ENCODE measurements at places on chromosomes 13 and 19.

GRCh38 chr13:26660185-26660584 is 100.4 kb downstream of the GPR12 start:
- no peak for DNase-seq

DNA sequence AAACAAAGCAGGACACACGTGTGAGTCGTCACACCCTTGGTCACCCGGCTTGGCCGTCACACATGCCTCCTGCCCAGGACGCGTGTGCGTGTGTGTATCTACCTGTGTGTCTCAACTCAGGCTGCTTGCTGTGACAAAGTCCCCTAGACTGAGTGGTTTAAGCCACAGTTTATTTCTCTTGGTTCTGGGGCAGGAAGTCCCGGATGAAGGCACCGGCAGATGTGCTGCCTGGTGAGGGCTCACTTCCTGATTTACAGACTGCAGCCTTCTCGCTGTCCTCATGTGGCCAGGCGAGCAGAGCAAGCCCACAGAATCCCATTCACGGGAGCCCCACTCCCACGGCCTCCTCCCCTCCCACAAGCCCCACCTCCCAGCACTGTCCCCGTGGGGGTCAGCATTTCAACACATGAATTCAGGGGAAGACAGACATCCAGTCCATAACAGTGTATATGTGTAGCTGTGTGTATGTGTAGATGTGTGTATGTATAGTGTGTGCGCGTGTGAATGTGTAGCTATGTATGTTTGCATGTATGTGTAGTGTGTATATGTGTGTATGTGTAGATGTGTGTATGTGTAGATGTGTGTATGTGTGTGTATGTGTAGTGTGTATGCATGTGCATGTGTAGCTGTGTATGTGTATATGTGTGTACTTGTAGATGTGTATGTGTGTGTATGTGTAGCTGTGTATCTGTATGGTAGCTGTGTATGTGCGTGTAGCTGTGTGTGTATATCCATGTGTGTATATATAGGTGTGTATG is 51.5 kb downstream of the MCF2L start:
- no peak for DNase-seq

GRCh38 chr13:29801737-29802305 is 48.6 kb downstream of the UBL3 start:
- no peak for DNase-seq

- DNase-seq: no peak
Observed at GRCh38 chr19:56668676-56669075, 2.9 kb downstream of the ZNF835 start.

DNA sequence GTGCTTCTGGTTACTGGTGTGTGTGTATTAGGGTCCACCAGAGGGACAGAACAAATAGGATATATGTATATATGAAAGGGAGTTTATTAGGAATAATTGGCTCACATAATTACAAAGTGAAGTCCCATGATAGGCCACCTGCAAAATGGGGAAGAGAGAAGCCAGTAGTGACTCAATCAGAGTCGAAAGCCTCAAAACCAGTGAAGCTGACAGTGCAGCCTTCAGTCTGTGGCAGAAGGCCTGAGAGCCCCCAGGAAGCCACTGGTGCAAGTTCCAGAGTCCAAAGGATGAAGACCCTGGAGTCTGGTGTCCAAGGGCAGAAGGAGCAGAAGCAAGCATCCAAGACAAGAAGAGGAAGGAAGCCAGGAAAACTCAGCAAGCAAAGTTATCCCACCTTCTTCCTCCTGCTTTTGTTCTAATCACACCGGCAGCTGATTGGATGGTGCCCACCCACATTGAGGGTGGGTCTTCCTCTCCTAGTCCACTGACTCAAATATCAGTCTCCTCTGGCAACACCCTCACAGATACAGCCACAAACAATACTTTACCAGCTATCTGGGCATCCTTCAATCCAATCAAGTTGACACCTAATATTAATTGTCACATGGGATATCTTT is 21.7 kb upstream of the SCEL start:
- no peak for DNase-seq

GRCh38 chr13:113333076-113333475 is 30.9 kb downstream of the GRTP1 start:
- DNase-seq: no peak

GRCh38 chr13:47294691-47295090 is 397.8 kb upstream of the HTR2A start:
- no peak for DNase-seq

GRCh38 chr13:110920038-110920437 is 5.2 kb upstream of the ANKRD10 start:
- DNase-seq: no peak

- DNase-seq: no peak
Observed at GRCh38 chr13:80618781-80619180, 277.9 kb upstream of the SPRY2 start.

DNA sequence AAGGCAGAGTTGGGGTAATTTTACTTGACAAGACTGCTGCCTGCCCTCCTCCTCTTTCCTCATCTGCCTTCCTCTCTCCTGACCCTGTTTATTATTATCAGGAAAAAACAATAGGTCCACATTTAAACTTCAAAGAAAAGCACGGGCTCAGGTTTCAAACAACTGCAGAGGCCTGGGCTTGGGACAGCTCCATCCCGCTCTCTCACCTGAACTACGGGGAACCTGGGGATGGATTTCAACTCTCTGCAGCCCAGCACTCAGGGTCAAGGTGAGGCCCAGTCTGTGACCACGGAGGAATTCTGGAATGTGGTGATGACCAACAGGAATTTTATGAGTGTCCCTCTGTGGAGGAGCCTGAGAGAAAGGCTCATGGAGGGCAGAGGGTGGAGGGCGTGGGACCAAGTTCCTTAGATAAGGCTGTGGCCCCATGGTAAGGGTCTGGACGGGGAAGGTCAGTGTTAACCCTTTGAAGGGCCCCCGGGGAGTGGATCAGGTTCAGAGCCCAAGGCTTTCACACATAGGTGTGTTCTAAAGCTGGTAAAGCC is 220.8 kb upstream of the MAB21L1 start:
- DNase-seq: no peak

GRCh38 chr13:43567608-43568007 is 219.2 kb downstream of the ENOX1 start:
- no peak for DNase-seq

DNA sequence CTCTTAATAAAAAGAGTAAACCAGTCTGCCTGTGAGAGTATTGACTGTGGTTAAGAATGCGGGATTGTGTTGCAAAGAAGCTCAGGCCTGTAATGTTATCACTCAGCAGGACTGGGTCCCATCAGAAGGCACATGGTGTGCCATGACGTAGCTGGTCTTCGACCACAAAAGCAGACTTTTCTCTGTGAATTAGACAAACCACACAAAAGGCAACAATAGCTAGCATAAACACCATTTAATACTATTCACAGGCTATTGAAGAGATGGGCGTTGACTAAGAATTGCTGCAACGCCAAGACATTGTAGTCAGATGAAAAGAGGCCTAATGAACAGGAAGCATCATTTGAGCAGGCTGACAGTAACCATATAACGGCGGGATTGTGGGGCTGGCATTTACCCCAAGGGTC is 235.6 kb upstream of the SOX21 start:
- DNase-seq: no peak

DNA sequence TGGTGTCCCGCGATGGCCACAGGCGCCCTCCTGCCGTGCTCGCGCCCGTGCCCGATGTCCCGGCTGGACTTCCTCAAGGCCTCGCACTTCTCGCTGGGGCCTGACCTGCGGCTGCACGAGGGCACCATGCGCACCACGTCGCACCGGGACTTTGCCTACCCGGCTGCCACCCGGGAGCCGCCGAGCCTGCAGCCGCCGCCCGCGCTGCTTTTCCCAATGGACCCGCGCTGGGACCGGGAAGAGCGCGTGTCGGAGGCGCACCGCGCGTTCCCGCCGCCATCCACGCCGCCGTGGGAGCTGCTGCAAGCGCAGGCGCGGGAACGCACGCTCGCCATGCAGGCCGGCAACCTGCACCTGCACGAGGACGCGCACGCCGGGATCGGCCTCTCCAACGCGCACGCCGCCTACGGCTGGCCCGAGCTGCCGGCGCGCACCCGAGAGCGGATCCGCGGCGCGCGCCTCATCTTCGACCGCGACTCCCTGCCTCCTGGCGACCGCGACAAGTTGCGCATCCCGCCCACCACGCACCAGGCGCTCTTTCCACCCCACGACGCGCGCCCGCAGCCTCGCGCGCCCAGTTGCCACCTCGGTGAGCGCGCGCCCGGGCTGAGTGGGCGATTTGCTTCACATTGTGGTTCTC is 12.1 kb upstream of the PEX11G start:
- peak; percentile 71 for DNase-seq

GRCh38 chr19:50431343-50432220 is 1.1 kb upstream of the MYBPC2 start:
- DNase-seq: peak; percentile 62

DNA sequence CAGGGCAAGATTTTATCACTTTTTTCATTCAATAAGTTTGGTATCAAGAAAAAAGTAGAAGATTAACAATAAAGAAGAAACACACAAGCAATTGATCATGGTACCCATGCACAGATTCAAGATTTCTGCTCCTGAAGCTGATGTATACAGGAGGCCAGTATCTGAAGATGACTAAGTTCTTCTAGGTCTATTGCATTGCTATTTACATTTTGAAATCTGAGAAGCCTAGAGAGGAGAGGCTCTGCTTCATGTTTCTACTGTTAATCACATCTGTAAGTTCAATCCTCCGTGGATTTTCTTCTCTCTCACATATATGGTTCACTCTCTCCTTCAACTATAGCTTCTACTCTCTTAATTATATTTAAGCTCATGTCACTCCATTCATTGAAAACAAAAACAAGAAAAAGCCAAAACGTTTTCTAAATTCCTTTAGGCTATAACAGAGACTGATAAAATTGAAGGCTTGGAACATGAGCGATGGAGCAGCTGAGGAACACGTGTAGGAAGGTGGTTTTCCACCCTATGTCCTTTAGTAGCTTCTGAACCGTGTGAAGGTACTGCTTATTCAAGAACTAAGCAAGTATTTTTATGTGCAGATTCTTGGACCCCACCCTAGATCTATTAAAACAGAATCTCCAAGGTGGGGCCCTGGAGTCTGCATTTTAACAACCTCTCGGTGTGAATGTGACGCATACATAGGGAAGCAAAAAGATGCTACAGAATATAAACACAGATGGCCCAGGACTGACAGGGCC is 198.2 kb downstream of the EFNB2 start:
- no peak for DNase-seq

DNA sequence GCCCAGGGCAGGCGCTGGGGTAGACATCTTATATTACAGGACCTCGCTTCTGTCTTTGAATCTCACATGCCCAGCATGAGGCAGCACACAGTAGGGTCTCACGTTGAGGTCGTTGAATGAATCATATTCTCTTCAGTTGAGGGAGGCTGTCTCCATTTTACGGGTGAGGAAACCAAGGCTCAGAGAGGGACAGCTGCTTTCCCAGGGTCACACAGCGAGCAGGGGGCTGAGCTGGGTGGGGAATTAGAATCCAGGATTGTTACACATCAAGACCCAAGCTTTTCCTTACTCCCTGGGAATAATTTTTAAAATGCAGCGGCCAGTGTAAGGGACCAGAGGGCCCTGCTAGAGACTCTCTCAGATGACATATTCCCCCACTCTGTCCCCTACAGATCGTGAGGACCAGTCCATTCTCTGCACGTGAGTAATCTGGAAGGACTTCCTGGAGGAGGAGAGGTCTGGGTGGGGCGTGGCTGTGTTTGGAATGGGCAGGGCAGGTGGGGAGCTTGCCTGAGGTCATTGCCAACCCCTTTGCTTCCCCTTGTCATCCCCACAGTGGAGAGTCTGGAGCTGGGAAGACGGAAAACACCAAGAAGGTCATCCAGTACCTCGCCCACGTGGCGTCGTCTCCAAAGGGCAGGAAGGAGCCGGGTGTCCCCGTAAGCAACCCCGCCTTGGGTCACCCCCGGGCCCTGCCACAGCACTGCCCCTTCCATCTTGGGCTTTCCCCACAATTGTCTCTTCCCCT is 19.4 kb downstream of the MYH14 start:
- DNase-seq: no peak

DNA sequence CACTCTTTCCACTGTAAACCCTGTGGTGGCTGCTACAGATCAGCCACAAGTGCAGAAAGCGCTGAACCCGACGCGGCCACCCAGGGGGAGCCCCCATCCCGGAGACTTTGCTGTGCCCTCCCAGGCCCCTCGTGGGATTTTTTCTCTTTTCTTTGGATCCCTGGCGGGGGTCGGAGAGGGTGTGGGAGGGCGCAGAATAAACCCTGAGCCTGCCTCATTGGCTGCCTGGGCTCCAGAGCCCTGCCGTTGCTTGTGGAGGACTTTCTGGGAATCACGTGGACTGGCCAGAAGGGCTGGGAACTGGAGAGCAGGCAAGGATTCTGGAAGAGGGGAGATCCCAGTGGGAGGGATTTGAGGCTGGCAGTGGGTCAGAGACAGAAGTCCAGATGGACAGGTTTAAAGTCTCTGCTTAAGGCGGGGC is 24.9 kb downstream of the GADD45B start:
- DNase-seq: no peak

DNA sequence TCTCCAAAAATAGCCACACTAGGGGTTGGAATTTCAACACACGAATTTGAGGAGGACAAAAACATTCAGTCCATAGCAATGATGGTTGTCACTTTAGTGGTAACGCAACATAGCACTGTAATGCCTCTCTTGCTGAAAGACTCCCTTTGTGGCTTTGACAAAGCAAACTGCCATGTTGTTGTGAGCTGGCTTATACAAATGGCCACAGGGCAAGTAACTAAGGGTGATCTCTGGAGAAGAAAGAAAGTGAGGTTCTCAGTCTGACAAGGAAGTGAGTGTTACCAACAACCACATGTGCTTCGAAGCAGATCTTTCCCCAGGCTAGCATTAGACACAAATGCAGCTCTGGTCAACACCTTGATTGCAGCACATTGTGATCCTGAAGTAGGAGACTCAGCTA is 79.1 kb upstream of the PCDH17 start:
- DNase-seq: no peak

DNA sequence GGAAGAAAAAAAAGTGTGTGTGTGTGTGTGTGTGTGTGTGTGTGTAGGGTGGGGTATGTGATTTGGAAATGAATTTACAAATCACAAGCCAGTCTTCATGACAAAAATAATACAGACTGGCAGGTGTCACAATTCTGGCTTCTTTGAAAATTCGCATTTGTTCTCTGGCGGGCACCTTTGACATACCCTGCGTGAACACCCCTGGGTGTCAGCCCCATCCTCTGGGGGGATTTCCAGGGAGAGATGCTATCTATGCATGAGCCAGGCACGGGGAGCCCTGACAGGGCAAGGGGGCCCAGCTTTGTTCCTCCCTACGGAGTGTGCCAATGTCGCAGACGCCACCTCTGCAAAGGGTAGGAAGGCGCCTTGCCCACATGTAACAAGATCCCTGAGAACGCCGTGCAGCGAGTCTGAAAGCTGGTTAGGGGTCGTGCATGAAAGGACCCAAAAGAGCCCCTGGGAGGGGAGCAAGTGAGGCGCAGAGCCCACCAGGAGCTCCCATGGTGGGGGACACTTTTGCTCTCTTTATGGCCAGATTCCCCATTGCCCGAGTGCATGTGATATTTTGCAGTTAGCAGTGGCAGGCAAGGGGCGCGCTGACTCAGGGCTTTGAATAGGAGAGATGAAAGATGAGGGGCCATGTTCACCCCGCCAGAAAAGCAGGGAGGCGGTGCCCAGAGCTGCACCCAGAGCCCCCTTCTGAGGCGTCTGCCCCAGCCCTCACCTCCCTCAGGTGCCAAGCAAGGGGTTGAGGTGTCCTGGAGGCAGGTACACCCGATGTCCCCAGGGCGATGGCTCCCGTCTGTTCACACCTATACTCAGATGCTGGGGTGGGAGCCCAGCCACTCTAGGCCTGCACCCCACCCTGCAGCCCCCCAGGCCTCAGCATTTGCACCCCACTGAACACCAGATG is 45.3 kb downstream of the KLF2 start:
- no peak for DNase-seq

- DNase-seq: no peak
Observed at GRCh38 chr13:107838588-107839161, 376.7 kb downstream of the LIG4 start.

GRCh38 chr13:27395007-27395510 is 29.4 kb upstream of the GTF3A start:
- DNase-seq: no peak

Data from NCI-H1092 (cell line).